ENCODE measurements at places on chromosomes 3 and 15. TPM values are rescaled to one million over a fixed set of nuclear protein-coding genes. Genes with fewer than 3 reads are reported as not detected.

Gene ARPP21
- total RNA-seq, result not detected

Gene PDZRN3
- not detected for total RNA-seq

Gene ARHGAP31
- total RNA-seq, result not detected

Gene C3orf85
- not detected for total RNA-seq

Gene GRK7
- not detected for total RNA-seq

Gene ZNF621
- total RNA-seq, result 13.2 TPM

Gene CRABP1
- total RNA-seq, result not detected

Gene CCDC33
- not detected for total RNA-seq

Gene ACAD11
- 30.6 TPM for total RNA-seq

Gene RAB8B
- total RNA-seq, result 20.4 TPM

GRCh38 chr3:145807990-145808389 lies 353.0 kb downstream of the PLOD2 start:
- H3K36me3 ChIP-seq, result no peaks in the 10 kb centered on the region
- no peak overlapping the region for H3K27ac ChIP-seq
- DNase-seq, result no peak
- H3K4me3 ChIP-seq, result no peak overlapping the region

GRCh38 chr15:70035719-70036077 lies 62.0 kb downstream of the TLE3 start:
- no peak for DNase-seq
- H3K4me1 ChIP-seq, result no peaks in the 10 kb centered on the region
- peaks cover 54% of the 10 kb centered on the region for H3K27me3 ChIP-seq
- H3K4me3 ChIP-seq, result no peak overlapping the region

GRCh38 chr15:55031727-55032126 lies 165.0 kb downstream of the RSL24D1 start:
- no peaks in the 10 kb centered on the region for H3K36me3 ChIP-seq
- H3K4me1 ChIP-seq, result no peaks in the 10 kb centered on the region
- H3K27ac ChIP-seq, result no peak overlapping the region

GRCh38 chr3:44120721-44121582 lies 120.7 kb upstream of the TOPAZ1 start:
- H3K27ac ChIP-seq, result no peak overlapping the region
- no peak overlapping the region for H3K4me3 ChIP-seq
- no peak for DNase-seq
- H3K4me1 ChIP-seq, result no peaks in the 10 kb centered on the region

DNA sequence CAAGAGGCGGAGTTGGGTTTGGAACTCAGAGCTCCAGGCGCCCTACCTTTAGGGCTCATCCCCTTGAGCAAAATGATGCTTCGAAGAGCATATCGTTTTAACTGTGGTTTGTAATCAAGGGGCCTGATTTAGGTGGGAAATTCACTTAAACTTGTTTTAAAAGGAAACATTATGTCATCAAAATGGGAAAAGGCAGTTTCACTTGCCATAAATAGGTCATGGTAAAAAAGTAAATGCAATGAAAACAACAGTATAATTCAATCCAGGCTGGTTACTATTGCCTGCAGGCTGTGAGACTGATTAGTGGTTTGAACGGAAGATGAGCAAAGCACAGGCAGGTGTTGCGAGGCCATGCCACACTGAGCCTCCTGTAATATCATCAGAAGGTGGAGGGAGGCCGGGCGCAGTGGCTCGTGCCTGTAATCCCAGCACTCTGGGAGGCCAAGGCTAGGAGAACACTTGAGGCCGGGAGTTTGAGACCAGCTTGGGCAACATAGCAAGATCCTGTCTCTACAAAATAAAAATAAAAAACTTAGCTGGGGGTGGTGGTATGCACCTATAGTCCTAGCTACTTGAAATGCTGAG lies 2.1 kb downstream of the HDAC11 start:
- H3K4me1 ChIP-seq, result peaks cover 86% of the 10 kb centered on the region
- no peak overlapping the region for H3K27ac ChIP-seq
- H3K27me3 ChIP-seq, result no peaks in the 10 kb centered on the region

- no peaks in the 10 kb centered on the region for H3K36me3 ChIP-seq
- no peaks in the 10 kb centered on the region for H3K4me1 ChIP-seq
- no peak overlapping the region for H3K27ac ChIP-seq
- peak; percentile 2 for DNase-seq
- no peak overlapping the region for H3K4me3 ChIP-seq
- H3K27me3 ChIP-seq, result no peaks in the 10 kb centered on the region
Observed at GRCh38 chr3:154904328-154904727, 175.8 kb upstream of the MME start.

- no peak overlapping the region for H3K4me3 ChIP-seq
- H3K27me3 ChIP-seq, result no peaks in the 10 kb centered on the region
- H3K36me3 ChIP-seq, result no peaks in the 10 kb centered on the region
- no peak for DNase-seq
Observed at GRCh38 chr3:191435981-191436380, 25.0 kb upstream of the PYDC2 start.

GRCh38 chr15:33099213-33099612 lies 95.3 kb downstream of the FMN1 start:
- H3K27ac ChIP-seq, result no peak overlapping the region
- DNase-seq, result no peak
- no peaks in the 10 kb centered on the region for H3K36me3 ChIP-seq

GRCh38 chr3:23402728-23403492 lies 199.8 kb downstream of the UBE2E2 start:
- H3K4me3 ChIP-seq, result no peak overlapping the region
- no peaks in the 10 kb centered on the region for H3K36me3 ChIP-seq
- H3K27me3 ChIP-seq, result no peaks in the 10 kb centered on the region
- no peaks in the 10 kb centered on the region for H3K4me1 ChIP-seq

DNA sequence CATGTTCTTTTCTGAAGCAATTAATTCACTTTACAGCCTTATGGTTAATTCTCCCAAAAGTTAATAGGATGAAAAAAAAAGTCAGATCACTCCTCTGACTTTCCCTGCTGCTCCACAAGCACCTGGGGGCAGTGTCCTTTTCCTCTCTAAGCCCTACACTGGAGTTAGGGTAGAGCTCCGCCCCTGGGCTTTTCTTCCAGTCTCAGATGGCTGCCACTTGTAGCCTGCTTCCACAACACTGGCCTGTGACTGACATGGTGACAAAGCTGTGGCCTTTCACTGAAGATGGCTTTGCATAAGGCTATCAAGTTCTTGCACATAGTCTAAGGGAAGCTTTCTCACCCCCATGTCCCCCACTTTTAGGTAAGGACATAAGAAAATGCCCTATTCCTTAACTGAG lies 1.3 kb upstream of the MON1A start:
- H3K36me3 ChIP-seq, result no peaks in the 10 kb centered on the region
- H3K4me1 ChIP-seq, result peaks cover 42% of the 10 kb centered on the region
- peak; percentile 61 for DNase-seq
- peak overlapping the region; percentile 7 for H3K27ac ChIP-seq
- no peaks in the 10 kb centered on the region for H3K27me3 ChIP-seq

DNA sequence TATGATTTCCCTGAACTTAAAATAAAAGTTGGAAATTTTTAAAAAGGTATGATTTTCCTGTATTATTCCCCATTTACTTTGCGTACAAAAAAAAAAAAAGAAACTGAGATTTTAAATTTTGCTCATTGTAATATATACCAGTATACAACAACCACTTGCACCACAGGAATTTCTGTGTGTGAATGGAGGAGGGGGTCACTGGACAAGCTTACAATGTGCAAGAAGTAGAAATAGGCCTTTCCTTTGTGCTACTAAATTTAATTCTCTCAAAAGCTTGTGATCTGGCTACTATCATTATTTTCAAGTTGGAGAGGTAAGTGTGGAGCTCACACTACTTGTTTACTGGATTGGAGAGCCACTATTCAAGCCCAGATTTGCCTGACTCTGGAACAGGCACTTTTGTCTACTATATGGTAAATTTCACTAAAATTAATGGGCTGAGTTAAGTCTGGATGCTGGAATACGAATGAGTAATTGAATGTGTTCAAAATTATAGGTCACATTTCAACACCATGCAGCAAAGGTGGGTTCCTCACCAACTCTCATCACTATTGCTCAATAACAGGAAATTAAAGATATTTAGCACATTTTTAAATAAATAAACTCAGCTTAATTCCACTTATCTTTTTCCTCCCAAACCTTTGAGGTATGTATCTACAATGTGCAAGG lies 148.0 kb upstream of the MBNL1 start:
- H3K4me3 ChIP-seq, result no peak overlapping the region
- no peaks in the 10 kb centered on the region for H3K4me1 ChIP-seq
- H3K27ac ChIP-seq, result no peak overlapping the region
- no peaks in the 10 kb centered on the region for H3K36me3 ChIP-seq
- DNase-seq, result no peak
- H3K27me3 ChIP-seq, result no peaks in the 10 kb centered on the region

DNA sequence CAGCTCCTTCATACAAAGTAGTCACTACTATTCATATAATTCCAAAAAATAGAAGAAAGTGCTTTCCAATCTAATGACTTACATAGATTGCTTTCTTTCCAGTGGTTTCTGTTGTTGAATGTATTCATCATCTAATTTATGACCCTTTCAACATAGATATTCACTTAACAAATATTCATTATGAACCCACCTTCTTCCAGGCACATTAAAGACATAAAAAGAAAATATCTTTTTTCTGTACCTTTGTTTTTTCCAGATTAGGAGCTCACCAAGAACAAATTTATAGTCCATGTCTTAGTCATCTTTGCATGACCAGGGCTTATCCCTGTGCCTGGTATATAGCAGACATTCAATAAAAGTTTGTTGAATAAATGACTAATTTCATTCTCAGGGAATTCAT lies 32.4 kb upstream of the PDZRN3 start:
- H3K4me3 ChIP-seq, result no peak overlapping the region
- no peak for DNase-seq
- no peaks in the 10 kb centered on the region for H3K27me3 ChIP-seq
- H3K27ac ChIP-seq, result no peak overlapping the region

DNA sequence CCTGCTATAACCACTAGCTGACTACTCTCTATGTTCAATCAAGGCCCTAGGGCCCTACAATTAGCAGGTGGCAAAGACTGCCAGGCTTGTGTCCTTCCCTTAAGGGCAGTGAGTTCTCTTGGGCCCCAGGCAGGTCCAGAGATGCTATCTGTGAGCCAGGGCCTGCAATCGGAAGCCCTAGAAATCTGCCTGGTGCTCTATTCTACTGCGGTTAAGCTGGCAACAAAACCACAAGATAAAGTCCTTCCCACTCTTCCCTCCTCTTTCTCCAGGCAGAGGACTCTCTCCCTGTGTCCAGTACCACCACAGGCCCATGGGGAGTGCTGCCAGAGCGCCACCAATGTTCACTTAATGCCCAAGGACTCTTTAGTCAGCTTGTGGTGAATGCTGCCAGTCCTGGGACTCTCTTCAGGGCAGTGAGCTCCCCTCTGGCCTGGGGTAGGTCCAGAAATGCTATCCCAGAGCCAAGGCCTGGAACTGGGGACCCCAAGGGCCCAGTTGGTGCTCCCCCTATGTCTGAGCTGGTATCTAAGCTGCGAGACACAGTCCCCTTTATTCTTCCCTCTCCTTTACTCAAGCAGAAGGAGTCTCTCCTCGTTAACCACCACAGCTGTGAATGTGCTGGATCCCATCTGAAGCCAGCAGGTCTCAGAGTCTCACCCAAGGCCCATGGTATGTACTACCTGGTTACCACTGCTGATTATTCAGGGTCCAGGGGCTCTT lies 34.7 kb downstream of the XXYLT1 start:
- H3K27me3 ChIP-seq, result no peaks in the 10 kb centered on the region
- H3K36me3 ChIP-seq, result peaks cover 9% of the 10 kb centered on the region
- H3K4me1 ChIP-seq, result no peaks in the 10 kb centered on the region
- no peak overlapping the region for H3K27ac ChIP-seq

DNA sequence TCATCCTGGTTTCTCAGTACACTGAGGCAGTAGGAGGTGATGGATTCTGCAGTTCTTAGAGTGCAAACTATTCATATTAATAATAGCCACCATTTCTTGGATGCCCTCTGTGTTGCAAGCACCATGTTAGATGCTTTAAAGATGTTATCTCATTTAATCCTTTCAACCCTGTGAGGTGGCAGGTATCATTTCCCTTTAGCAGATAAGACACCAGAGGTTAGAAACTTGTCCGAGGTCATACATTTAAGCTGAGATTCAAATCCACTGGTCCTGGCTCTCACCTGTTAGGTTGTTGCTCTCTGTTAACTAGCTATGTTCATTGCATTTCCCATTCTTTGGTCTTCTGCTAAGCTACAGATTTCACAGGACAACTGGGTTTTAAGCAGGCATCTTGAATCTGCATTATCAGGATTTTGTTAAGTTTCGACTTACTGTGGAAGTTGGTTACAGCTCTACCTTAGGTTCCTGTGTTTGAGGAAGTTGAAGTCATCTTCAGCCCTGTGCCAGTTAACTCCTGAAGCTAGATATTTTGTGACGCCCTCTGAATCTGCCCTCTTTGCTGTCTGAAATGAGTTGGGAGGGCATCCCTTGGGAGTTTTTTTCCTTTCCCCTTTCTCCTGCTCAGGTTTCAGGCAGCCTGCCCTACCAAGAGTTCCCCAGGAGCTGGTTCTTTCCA lies 6.4 kb downstream of the PDE8A start:
- H3K36me3 ChIP-seq, result peaks cover 2% of the 10 kb centered on the region
- no peaks in the 10 kb centered on the region for H3K27me3 ChIP-seq
- H3K4me3 ChIP-seq, result no peak overlapping the region
- no peak overlapping the region for H3K27ac ChIP-seq
- peaks cover 64% of the 10 kb centered on the region for H3K4me1 ChIP-seq

DNA sequence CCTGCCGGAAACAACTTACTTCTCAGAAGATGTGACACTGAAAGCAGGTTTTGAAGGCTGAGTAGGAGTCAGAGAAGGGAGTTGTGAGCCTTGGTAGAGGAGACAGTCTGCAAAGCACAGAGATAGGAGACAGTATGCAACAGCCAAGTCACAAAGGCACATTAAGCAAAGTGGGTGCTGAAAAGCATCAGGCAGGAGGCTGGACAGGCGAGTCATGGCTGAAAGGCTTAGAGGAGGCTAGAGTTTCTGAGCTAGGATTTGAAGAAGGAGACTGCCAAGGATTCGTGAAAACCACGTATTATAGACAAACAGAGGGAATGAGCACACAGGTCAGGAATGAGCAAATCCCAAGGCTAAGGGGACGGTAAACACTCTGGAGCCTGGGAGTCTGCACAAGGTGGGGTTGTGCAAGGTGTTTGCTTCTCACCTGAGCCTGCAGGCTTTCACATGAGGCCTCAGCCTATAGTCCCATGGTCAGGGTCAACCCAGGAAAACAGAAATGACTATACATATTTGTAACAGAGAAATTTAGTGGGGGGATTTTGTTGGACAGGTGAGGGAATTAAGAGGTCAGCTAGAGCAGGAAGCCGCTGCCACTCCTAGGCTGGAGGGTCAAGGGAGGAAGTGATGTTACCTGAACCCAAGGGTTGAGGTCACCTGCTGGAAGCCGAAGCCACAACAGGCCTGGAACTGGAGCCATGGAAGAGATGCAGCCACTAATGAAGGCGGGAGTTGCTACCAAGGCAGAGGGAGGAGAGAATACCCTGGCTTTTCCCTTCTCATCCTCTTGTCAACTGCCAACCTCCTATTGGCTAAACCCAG lies 23.1 kb upstream of the TRIM71 start:
- no peaks in the 10 kb centered on the region for H3K27me3 ChIP-seq
- peak; percentile 97 for DNase-seq
- no peaks in the 10 kb centered on the region for H3K36me3 ChIP-seq
- peaks cover 54% of the 10 kb centered on the region for H3K4me1 ChIP-seq

DNA sequence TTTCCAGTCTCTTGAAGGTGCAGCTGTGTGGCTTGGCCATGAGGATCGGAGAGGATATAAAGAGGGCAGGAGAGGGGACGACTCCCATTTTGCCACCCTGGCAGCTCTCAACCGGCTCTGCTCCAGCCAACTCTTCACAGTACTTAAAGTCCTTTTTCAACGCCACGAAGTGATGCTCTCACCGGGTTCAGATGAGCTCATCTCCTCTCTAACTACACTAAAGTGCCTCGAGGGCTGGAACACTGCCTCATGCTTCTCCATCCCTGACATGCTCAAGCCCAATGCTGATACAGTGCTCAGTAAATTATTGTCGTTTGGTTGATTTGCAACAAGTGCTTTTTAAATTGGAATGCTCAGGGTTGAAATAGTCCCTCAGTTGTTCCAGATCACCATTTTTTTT lies 97.8 kb downstream of the GTPBP8 start:
- peaks cover 17% of the 10 kb centered on the region for H3K4me1 ChIP-seq
- no peaks in the 10 kb centered on the region for H3K27me3 ChIP-seq
- H3K36me3 ChIP-seq, result no peaks in the 10 kb centered on the region
- no peak for DNase-seq
- no peak overlapping the region for H3K4me3 ChIP-seq
- no peak overlapping the region for H3K27ac ChIP-seq

Data from HepG2 (cell line).